Choroid plexus epithelial cell (primary cell): ENCODE measurements at places on chromosomes 4 and X.
A peak's percentile ranks its signal among the peaks of the same experiment; 100 is the strongest.

- no peak for DNase-seq
Measured at GRCh38 chr4:147765121-147765529, 33.2 kb downstream of the ARHGAP10 start.

GRCh38 chr4:20421603-20421985 lies 169.9 kb downstream of the SLIT2 start:
- DNase-seq, result peak; percentile 66

DNA sequence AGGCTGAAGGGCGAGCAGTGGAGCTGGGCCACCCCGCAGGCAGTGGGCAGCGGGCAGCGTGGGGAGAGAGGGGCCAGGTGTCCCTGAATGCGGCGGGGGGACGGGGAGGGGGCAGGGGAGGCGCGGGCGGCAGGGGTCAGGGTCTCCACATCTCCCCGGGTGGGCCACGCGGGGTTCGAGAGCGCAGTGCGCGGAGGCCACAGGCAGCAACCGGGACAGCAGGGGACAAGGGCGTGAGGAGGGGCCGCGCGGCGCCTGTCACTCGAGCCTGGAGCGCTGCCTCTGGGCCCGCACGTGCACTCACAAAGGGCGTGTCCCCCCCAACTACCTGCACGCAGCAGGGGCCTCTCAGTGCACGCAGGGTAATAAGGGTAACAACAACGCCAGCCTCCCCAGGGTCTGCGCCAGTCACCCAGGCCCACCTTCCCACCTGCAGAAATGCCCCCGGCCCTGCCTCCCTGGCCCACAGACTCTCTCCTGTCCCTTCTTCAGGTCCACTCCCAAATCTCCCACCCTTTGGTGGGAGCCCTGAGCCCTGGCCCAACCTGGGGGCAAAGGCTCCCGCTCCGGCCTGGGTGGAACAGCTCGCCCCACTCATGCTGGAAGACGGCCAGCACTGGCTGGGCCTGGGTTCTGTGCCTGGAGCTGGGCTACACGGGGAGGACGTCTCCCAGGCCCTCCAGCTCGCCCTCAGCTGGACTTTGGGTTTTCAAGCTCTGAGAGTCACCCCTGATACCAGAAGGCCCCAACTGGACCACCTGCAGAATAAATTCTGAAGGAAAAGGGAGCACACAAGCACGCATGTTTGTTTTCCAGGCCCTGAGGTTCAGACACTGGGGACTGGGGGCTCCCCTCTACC lies 53.2 kb downstream of the ZFYVE28 start:
- no peak for DNase-seq

- no peak for DNase-seq
Measured at GRCh38 chrX:40878766-40879165, 143.4 kb upstream of the MED14 start.

GRCh38 chr4:17786567-17786966 lies 5.1 kb upstream of the FAM184B start:
- no peak for DNase-seq

DNA sequence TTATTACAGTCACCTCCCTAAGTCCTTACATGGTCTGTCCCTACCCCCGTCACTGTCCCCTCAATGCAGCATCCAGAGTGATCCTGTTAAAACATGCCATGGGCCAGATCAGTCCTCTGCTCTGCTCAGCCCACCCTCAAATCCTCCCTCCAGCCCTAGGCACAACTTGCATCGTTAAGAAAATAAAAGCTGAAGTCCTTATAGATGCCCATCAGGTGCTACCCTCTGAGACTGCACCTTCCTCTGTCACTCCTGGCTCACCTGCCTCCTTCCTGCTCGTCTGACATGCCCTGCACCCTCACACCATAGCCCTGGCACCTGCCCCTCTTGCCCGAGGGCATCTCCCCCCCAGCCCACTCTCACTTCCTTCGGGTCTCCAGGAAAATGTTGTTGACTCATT lies 4.1 kb downstream of the STK32B start:
- no peak for DNase-seq

- no peak for DNase-seq
Measured at GRCh38 chr4:187491959-187492358, 503.6 kb upstream of the ZFP42 start.

DNA sequence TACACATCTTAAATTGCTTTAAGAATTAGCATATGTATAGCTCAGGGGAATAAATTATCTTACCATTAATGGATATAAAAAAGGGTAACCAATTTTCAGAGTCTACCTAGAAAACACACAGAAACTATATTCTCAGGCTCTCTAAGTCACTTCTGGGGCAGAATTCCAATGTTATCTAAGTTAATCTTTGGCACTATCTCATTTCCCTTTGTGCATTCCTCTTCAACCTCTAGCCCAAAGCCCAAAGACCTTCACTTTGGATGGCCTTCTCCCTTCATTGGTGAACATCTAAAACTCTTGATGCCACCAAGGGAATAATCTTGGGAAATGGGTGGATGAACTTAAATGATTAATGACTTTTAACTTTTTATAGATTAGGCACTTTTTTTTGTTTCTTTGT lies 108.3 kb downstream of the APBB2 start:
- no peak for DNase-seq

DNA sequence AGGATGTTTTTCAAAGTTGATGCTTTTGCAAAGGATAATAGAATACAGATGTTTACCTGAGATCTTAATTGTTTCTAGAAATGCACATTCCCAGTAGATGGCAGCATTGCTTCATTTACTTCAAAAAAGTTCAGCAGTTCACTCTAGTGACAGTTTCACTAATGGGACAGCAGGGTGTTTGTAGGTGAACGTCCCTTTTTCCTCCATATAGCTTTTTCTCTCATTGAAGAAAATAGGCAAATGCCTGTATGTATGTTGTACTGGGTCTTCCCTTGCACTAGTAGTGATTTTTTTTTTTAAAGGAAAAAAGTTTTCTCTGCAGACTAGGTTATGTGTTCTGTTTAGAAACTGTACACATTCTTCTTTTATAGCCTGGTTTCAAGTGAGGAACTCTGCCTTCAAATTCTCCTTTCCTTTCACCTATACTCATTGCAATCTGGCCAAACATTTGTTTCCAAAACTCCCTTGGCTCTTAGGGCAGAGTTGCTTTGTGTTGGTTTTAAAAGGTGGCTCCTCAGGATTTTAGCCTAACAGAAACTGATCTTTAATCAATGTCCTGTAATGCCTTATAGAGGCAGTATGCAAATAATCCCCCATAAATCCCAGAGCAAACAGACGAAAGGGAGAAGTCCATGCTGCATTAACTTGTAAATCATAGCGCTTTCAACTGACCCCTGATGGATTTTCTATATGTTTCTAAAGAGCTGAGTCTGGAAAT lies 86.3 kb downstream of the EGF start:
- peak; percentile 71 for DNase-seq

GRCh38 chr4:145886871-145887240 lies 51.8 kb downstream of the ZNF827 start:
- DNase-seq, result no peak

GRCh38 chr4:6316461-6317003 lies 46.9 kb downstream of the WFS1 start:
- no peak for DNase-seq

GRCh38 chrX:143623657-143624056 lies 12.2 kb downstream of the SLITRK4 start:
- DNase-seq, result no peak

DNA sequence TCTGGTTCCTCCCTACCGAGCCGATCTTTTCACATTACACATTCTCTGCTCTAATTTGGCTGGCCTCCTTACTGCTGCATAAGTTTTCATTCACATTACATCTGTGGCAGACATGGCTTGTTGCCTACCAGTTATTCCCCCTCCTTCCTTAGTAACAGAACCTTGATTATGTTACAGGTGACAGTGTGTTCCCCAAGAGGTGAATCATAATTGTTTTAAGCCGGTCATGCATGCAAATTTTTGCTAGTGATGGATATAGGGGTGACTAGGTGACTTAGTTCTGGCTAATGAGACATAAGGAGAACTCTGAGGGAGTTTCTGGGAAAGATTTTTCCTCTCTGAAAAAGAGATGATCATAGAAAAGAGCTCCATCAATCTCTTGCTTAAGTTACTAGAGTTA lies 8.4 kb upstream of the LAMP2 start:
- no peak for DNase-seq

GRCh38 chr4:158074851-158075250 lies 98.0 kb downstream of the GASK1B start:
- DNase-seq, result no peak

- no peak for DNase-seq
Measured at GRCh38 chr4:176309046-176309445, 10.7 kb upstream of the SPCS3 start.

DNA sequence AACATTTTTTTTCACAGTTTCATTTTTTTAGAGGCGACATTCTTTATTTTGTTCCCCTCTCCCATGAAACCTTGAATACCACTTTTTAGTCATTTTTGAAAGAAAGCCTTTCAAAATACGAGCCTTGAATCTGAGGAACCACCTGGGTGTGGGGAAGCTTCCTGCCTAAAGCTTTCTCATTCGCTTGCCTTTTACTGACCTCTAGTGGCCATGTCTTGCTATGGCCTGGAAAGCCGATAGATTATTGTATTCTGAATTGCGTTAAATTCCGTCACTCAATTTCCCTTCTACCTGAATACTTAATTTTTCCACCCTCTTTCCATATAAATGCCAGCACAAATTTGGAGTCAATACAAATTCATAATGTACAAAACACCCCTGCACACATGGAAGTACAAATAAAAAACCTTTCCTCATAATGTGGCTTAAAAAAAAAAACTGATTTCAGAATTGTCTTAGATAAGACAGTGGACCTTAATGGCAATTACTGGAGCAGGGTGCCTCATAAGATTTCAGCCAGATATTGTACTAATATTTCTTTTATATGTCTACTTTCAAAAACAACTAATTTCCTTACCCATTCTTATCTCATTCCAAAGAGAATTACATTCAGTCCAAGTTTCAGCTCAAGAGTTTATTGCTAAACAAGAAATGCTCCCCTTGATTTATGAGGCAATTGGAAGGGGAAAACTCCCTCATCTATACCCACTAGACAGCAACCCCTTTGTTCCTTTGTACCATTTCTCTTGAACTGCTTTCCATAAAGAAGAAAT lies 217.9 kb downstream of the CENPC start:
- peak; percentile 73 for DNase-seq

- DNase-seq, result no peak
Measured at GRCh38 chr4:23166919-23167318, 474.2 kb downstream of the GBA3 start.

DNA sequence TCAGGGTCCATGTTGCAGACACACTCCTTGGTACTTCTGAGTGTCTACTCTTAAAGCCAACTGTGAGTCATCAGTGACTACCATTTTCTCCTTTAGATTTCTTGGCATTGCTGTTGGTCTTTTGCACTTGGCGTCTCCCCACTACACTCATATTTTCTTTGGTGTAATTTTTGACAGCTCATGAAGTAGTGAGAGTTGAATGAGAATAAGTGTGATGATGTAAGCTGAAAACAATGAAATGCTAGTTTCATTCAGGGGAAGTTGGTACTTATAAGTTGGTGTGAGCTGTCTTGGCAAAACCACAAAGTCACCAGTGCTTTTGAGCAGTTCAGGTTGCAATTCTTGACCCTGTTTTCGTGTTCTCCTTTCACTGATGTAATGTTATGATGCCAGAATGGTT lies 142.9 kb upstream of the ARX start:
- no peak for DNase-seq

GRCh38 chr4:102497986-102498385 lies 3.2 kb upstream of the NFKB1 start:
- DNase-seq, result no peak

DNA sequence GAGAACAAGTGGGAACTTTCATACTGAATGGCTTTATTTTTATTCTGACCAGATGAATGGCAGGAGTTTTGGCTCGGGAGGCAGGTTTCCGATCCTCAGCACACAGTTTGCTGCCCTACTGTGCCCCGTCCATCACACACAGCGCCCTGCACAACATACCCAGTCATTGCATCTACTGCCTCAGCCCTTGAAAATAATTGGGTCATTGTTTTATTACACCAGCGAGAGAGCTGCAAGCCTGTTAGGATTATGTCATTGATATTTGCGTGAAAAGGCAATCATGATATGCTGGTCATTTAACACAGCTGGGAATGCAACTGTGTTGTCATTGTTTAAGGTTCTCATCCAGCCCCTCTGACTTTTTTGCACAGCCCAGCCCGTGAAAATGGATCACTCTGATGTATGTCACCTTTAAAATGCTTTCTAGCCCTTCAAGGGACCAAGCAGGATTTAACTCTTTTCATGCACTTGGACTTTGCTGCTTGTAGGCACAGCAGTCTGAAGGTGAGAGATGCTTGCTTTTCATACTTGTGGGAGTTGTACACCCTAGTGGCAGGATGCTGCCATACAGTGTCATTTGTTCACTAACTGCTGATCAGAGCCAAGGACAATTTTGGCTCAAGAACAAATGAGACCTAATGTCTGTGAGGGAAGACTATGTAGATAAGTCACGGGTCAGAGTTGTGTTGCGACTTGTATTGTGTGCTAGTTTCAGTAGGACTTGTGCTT lies 62.3 kb downstream of the RTL9 start:
- DNase-seq, result peak; percentile 12

DNA sequence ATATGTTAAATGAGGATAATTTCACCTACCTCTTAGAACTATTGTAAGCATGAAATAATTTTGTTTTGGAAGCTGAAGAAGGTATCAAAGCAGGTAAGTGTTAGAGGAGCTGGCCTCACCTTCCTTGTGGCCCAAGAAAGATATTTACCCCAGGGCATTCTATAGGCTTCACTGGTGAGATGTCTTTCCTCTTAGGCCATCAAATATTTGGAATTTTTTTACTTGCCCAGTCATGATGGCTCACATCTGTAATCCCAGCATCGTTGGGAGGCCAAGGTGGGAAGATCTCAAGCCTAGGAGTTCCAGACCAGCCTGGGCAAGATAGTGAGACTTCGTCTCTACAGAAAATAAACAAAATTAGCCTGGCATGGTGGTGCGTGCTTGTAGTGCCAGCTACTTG lies 6.1 kb upstream of the SMS start:
- DNase-seq, result no peak

- no peak for DNase-seq
Measured at GRCh38 chrX:49987651-49988050, 65.3 kb downstream of the CLCN5 start.

GRCh38 chr4:74453037-74453635 lies 8.2 kb downstream of the AREG start:
- peak; percentile 31 for DNase-seq

- DNase-seq, result no peak
Measured at GRCh38 chrX:153884590-153884989, 1.4 kb downstream of the L1CAM start.

DNA sequence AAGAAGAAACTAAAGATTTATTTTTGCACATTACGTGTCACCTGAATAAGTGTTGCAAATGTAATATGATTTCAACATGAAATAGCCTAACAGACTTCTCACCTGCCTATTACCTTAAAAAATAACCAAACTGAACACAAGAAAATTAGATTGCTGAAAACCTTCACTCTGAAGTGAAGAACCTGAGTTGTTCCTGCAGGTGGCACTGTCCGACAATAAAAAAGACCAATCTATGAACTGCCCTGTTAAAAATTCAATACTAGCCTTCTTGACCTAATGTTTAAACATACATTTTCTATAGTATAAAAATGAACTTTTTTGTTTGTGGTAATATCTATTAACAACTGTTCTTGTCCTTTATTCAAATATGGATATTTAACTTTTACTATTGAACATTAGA lies 69.2 kb upstream of the PNPLA4 start:
- peak; percentile 54 for DNase-seq

GRCh38 chr4:107891299-107891698 lies 40.0 kb upstream of the CYP2U1 start:
- no peak for DNase-seq
